ENCODE measurements at places on chromosomes 3 and 15.

- no peak for DNase-seq
Observed at GRCh38 chr3:111610612-111611054, 15.5 kb upstream of the ZBED2 start.

DNA sequence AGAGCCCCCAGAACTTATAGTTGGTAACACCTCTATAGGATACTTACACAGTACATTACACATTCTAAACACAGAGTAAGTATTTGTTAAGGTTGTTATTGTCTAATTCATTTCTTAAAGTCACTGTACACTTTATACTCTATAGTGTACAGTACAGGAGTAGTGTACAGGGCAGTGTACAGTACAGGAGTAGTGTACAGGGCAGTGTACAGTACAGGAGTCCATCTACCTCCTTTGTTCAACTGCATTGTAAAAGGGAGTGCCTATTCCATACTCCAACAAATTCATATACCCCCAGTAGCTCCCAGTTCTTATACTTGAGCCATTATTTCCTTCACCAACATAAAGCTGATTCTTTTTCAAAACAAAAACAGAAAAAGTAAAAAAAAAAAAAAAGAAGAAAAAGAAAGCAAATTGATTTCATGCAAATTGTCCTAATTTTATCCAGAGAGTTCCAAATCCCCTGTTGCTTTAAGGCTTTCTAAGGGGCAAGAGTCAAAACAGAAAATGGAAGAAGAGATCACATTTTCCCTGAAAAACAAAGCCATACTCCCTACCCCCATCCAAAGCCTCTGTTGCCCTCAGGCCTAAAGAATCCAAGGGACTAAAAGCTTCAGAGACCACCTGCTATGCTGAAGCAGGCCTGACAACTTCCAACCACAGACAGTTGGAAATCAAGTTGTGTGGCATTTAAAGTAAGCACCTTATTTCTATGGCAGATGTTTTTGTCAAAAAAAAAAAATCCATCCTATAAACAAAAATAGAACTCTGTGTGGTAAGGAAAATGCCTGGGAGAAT is 125.6 kb downstream of the PLCH1 start:
- DNase-seq, result no peak

GRCh38 chr3:48567090-48567489 is 3.5 kb upstream of the UCN2 start:
- no peak for DNase-seq

DNA sequence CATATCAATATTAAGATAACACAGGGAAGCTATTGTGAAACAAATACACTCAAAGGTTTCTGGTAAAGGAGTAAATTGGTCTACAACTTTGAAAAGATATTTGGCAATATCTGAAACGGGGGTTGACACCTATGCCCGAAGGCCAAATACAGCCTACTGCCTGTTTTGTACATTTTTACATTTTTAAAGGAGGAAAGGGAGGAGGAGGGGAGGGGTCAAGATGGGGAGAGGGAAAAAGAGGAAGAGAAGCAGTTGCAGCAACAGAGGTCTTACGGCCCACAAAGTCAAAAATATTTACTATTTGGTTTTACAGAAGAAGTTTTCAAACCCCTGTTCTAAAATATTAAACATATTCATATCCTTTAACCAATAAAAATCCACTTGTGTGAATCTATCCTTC is 94.2 kb downstream of the FMN1 start:
- DNase-seq, result no peak

GRCh38 chr3:15501126-15501525 is 20.4 kb downstream of the COLQ start:
- DNase-seq, result no peak

- DNase-seq, result peak; percentile 77
Observed at GRCh38 chr3:125165189-125165947, 47.2 kb downstream of the SLC12A8 start.

DNA sequence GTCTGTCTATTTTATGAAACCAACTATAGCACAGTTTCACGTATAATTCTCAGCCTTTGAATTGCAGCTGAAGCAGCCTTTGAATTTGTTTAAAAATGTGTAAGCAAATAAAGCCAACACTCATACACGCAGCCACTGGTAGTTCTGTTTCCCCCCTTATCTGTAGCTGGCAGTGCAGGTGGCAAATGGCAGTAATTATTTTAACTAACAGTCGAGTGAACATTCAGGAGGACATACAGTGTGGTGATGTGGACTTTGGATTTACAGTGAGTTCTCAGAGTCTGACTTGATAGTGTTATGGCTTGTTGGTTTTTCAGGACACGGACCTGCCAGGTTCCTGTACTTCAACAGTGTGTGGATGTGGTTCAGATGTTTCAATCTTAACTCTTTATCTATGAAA is 64.0 kb upstream of the SKOR1 start:
- DNase-seq, result no peak

- DNase-seq, result peak; percentile 60
Observed at GRCh38 chr15:60379525-60380274, 18.1 kb downstream of the ANXA2 start.

- no peak for DNase-seq
Observed at GRCh38 chr3:95333826-95334225, 1271.0 kb downstream of the NSUN3 start.

DNA sequence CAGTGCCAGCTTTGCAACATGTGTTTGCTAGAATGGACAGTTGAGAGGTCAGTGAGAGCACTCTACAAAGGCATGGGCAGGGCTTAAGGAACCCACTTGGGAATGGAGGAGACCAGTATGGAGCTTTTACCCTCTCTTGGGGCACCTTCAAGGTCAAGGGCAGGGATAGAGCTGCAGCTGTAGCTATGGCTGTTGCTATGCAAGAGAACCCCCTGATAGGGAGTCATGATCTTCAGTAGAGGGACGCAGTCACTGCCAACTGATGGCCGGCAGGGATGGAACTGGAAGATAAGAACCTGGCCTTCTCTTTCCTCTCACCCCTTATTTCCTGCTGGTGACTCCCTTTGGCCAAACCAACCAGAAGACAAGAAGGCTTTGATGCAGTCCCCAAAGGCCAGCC is 40.3 kb downstream of the THSD4 start:
- no peak for DNase-seq

DNA sequence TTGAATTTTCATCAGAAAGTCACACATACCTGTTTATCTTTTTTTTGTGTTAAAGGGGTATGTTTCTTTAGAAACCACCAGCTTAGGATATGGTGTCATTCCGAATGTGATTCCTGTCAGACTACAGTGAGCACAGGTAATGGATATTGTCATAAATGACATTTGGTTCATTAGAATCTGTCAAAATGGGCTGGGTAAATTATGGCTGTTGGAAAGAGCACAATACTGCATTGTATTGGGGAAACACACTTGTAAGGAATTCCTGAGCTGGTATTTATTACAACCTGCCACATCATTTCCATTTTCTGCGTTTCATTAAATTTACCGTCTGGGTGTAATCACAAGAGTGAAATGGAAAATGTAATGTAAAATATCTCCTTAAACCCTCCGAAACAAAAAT is 78.8 kb downstream of the ADAMTSL3 start:
- no peak for DNase-seq

DNA sequence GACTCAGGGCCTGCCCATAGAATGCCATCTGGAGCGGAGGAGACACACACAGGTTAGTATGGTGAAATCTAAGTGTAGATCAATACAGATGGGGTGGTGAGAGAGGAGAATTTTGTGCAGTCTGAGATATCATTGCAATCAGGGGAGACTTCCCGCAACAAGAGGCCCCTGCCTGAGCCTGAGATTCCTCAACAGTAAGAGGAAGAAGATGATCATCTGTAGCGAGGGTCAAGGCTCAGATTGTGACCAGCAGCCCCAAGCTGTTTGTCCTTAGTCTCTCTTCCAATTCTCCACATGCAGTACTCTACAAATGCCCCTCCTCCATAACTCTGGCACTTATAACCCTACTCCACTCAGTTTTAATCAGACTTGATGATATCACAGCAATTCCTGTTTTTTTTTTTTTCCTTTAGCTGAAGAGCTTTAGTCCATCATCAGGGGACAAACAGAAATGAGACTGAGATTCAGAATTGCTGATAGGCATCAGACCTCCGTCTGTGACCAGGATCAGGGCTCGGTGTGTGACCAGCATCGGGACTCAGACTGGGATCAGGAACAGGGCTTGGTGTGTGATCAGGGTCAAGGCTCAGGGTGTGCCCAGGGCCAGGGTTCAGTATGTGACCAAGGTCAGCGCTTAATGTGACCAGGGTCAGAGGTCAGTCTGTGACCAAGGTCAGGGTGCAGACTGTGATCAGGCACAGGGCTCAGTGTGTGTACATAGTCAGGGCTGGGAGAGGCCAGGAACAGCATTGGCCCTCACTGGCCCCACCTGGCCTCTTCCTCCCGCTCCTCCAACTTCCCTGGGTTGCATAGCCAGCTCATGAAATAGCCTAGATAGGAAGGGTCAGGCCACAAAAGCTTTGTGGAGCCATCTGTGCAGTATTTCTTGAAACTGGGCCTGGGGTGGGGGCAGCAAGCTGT is 14.1 kb downstream of the LOXL1 start:
- no peak for DNase-seq

DNA sequence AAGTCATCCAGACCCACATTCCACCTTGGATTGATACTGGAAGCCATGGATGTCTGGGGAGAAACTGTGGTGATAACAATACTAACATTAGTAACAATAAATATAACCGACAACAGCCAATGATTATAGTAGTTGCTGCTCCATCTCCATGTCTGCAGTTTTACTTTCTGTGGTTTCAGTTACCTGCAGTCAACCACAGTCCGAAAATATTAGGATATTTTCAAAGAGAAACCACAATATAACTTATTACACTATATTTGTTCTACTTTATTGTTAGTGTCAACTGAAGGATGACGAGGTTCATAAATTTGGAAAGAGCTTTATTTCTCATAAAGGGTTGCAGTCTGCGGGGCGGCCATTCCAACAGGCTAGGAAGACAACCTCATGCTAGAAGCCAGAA is 2.6 kb upstream of the NSMCE3 start:
- DNase-seq, result no peak

DNA sequence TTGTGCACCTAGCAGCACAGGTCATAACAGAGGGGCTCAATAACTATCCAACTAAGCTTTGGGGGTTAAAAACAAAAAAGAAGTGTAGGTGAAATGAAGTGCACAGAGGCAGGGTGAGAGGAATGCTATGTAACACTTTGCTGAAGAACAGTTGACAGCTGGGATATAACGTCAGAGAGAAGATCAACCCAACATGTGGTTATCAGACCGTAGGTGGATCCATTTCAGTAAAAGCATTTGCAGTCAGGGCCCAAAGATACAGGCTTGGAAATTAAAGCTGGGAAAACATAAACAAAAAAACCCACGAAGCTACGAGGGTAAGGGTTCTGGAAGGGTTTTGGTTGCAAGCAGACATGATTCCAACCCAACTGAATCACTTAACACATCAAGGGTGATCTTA is 377.5 kb upstream of the NR2F2 start:
- no peak for DNase-seq

GRCh38 chr3:171649267-171649666 is 161.0 kb downstream of the PLD1 start:
- DNase-seq, result no peak

GRCh38 chr3:86173401-86173800 is 817.5 kb downstream of the VGLL3 start:
- DNase-seq, result no peak

- DNase-seq, result no peak
Observed at GRCh38 chr3:37050282-37050681, 57.0 kb downstream of the MLH1 start.

- peak; percentile 90 for DNase-seq
Observed at GRCh38 chr15:72312605-72313447, 7.1 kb downstream of the CELF6 start.

DNA sequence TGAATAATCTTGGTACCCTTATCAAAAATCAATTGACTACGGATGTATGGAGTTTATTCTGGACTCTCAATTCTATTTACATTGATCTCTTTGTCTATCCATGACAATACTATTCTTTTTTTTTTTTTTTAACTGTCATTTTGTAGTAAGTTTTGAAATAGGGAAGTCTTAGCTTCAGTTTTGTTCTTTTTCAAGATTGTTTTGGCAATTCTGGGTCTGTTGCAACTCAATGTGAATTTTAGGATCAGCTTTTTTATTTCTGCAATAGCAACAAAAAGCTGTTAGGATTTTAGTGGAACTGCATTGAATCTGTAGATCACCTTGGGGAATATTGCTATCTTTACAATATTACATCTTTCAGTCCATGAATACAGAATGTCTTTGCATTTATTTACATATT is 21.4 kb downstream of the BTLA start:
- no peak for DNase-seq

DNA sequence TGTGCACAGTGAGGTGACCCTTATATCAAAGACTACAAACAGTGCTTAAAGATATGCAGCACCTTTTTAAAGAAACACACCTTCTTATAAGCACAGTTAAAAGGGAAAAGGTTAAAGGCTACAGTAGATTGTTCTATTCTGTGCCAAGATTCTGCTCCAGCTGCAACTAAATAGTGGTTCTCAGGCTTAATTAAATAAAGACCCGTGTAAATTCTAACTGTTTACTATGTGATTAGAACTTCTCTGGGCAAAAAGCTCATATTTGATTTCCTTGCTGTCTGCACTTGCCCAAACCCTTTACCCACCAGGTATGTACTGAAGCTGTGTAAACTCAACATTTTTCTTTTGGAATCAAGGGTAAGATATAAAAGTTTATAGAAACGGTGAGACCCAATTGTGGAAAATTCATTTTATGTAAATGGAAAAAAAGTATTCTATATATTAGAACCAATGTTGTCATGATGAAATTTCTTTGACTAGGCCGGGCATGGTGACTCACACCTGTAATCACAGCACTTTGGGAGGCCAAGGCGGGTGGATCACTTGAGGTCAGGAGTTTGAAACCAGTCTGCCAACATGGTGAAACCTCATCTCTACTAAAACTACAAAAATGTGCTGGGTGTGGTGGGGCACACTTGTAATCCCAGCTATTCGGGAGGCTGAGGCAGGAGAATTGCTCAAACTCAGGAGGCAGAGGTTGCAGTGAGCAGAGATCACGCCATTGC is 230.6 kb downstream of the MECOM start:
- no peak for DNase-seq

GRCh38 chr3:131708241-131708640 is 205.5 kb upstream of the MRPL3 start:
- DNase-seq, result peak; percentile 55

- no peak for DNase-seq
Observed at GRCh38 chr3:46301122-46301835, 52.6 kb upstream of the CCR2 start.

DNA sequence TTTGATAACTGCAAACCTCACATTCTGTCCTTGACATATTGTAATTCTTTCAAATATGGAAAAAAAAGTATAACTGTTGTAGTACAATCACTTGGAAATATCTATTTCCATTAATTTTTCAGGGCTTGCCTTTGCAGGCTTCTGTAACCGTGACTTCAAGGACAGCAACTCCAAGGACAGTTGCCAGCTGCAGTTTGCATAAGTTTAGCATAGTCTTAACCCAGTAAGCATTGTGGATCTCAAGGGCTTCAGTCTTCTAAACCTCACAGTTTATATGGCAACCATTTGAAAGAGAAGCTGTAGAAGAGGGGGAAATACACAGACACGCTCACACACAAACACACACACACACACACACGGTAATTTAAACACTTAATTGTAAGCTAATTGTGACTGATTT is 112.8 kb upstream of the GPR149 start:
- no peak for DNase-seq

GRCh38 chr3:158765518-158766205 is 33.4 kb upstream of the RARRES1 start:
- no peak for DNase-seq

GRCh38 chr3:119322021-119322834 is 28.0 kb downstream of the ARHGAP31 start:
- DNase-seq, result peak; percentile 50
